ENCODE measurements at places on chromosomes 4 and X.

- DNase-seq: no peak
Measured at GRCh38 chrX:75096331-75096730, 59.8 kb downstream of the ABCB7 start.

GRCh38 chr4:158155656-158156356 is 17.0 kb downstream of the GASK1B start:
- no peak for DNase-seq

DNA sequence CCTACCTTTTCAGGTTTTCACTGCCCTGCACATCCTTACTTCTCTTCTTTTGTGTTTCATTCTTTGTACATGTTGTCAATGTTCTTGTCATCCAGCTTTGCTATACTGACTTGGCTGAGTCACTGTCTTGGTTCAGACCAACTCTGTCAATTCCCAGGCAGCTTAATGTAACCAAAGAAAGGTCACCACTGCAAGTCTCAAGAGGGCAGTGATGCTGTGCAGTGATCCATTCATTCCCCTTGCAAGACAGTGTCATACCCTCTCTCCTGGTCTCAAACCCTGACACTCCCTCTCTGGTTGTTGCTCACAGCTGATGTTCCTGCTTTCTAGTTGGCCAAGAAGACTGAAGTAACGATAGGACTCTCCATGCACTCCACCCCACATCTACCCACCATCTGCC is 17.5 kb downstream of the RAB39B start:
- no peak for DNase-seq

DNA sequence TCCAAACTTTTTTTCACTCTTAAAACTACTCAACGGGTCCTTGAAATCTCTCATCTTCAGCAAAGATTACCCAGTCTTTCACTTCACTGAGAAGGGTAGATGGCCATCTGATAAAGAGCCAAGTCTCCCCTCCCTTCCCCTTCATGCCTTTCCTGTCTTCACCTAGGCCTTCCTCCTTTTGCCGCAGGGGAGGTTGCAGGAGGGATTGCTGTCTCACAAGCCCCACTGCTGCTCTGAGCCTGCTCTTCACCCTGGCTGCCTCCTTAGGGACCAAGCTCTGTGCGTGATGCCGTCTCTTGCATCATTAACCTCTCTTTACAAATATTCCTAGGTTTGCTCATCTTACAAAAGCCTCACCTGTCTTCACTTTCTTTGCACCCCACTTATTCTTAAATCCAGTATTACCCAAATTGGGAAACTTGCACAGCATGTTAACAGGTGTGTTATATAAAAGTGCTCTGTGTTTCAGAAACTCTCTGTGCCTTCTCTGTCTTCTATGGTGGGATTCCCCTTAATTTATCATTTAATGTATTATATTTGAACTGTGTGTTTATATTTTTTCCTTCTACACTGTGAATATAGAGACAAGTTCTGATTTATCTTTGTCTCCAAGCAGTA is 3.8 kb downstream of the ZFX start:
- DNase-seq: no peak

DNA sequence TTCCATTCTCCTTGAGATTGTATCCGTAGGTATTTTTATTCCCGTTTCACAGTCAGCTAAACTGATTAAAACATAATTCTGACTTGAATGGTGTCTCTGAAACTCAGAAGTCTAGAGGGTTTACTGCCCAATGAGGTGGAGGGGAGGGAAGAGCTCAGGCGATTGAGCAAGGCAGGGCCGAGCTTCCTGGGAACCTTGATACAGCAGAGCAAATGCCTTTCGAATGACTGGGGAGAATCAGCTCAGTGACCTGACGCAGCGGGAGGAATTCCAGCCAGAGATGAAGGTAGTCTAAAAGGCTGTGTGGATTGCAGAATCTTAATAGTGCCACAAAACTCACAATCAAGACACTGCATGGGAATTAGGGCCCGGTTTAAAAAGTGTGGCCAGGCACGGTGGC is 233.6 kb downstream of the EVC2 start:
- DNase-seq: no peak

DNA sequence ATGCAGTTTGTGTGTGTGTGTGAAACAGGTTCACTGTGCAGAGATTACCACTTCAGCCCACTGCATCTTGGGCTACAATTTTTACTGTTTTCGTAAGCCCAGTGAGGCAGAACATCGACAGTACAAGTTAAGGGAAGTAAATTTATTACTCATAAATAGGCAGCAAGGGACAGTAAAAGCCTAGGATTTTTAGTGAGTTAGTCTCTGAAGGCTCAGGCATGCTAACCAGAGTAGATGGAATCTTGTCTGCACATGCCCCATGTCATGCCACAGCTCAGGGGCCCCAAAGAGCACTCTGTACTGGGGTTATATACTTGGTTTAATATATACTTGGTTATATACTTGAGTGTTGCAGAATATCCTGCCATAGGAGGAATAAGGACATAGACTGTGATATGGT is 825.7 kb downstream of the TECRL start:
- DNase-seq: no peak

DNA sequence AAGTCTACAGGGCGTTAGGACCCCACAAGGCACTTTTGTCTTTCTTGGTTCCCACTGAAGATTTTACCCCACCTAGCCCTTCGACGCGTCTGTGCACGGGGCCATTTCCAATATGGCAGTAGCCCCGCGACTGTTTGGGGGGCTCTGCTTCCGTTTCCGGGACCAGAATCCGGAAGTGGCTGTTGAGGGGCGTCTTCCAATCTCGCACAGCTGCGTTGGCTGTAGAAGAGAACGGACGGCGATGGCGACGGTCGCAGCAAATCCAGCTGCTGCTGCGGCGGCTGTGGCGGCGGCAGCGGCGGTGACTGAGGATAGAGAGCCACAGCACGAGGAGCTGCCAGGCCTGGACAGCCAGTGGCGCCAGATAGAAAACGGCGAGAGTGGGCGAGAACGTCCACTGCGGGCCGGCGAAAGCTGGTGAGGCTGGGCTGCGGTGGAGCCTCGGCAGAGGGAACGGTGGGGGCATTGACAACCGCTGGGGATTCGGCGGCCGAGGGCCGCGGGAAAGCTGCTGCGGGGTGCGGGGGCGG is at the start of gene USP11:
USP11 (plus strand) TSS at position 207 of the 530 bp plus-strand sequence; CDS start at position 242, 35 bp downstream.
- no peak for DNase-seq

GRCh38 chr4:152015597-152016302 is 254.9 kb upstream of the GATB start:
- no peak for DNase-seq

DNA sequence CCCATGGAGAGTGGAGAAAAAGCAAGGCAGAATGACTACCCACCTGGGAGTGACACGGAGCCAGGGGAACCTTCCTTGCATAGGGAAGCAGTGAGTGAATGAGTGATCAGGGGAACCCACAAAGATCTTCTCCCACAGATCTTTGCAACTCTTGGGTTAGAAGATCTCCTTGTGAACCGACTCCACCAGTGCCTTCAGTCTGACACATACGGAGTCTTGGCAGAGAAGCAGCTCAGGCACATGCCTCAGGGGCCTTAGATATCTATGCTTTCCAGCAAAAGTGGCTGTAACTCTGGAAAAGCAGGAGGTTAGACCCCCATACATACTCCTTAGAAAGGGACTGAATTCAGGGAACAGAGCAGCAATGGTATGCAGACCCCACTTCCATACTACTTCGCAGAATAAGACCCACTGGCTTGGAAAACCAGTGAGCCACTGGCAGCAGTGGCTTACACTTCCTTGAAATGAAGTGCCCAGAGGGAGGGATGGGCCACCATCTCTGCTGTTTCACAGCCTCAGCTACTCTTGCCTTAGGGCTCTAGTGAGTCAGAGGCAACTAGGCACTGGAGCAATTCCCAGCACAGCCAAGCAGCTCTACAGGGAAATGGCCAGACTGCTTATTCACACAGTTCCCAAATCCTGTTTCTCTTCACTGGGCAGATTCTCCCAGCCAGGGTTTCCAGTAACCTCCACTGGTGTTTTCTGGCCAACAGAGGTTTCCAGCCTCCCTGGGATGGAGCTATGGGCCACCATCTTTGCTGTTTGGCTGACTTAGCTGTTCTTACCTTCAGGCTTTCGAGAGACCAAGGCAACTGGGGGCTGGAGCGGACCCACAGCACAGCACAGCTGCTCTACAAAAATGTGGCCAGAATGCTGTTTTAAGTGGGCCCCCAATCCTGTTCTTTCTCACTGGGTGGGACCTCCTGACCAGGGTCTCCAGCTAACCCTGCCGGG is 82.8 kb upstream of the TCEAL2 start:
- no peak for DNase-seq

GRCh38 chr4:183164963-183165362 is 65.9 kb downstream of the WWC2 start:
- no peak for DNase-seq

DNA sequence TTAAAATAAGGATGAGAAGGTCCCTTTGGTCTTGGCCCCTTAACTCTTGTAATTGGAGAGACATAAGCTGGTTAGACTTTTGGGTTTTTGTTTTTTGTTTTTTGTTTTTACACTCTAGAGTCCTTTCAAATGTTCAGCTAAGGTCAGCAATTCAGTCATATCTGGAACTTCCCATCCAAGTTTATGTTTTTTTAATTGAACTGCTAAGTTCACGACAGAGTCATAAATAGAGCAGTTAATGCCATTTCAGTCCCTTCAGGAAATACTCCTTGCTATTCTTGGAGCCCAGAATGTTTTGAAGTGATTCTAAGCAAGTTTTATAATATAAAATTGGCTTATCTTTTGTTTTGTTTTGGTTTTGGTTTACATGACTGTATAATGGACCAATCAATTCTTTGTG is 329.4 kb upstream of the PABPC4L start:
- no peak for DNase-seq

- no peak for DNase-seq
Measured at GRCh38 chr4:3283483-3283882, 9.3 kb upstream of the RGS12 start.

- peak; percentile 26 for DNase-seq
Measured at GRCh38 chr4:17447675-17448298, 64.1 kb downstream of the QDPR start.

DNA sequence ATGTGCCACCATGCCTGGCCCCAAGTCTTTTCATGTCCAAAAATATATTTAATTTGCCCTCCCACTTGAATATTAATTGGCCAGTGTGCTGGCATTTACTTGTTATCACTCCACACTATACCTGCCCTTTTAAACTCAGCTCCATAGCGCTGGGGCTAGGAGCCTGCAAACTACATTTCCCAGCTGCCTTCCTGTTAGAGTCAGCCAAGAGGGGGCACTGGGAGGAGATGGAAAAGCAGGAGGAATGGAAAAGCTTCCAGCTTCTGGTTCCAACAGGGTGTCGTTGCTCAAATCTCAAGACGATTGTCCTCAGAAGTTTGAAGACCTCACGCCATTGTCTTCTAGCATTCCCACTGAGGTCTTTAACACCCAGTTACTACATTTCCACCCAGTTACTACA is 315.5 kb downstream of the BCOR start:
- DNase-seq: no peak

DNA sequence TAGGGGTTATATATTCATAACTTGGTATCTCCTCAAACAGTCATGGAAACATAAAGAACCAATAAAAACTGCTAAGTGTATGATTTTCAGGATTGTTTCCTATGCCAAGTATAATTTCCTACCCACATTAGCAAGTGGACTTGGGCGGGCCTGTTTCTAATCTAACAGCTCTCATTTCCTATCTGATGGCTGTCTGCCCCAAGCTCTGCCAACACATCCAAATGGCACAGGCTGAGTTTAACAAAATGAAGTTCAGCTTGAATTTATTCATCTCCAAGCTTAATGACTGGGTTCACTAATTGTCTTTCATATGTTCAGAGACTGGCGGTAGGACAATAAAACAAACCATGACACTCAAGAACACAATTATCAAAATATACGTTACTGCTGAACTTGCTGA is 55.5 kb upstream of the S100G start:
- no peak for DNase-seq

- DNase-seq: no peak
Measured at GRCh38 chr4:88009871-88010270, 2.4 kb downstream of the PKD2 start.

DNA sequence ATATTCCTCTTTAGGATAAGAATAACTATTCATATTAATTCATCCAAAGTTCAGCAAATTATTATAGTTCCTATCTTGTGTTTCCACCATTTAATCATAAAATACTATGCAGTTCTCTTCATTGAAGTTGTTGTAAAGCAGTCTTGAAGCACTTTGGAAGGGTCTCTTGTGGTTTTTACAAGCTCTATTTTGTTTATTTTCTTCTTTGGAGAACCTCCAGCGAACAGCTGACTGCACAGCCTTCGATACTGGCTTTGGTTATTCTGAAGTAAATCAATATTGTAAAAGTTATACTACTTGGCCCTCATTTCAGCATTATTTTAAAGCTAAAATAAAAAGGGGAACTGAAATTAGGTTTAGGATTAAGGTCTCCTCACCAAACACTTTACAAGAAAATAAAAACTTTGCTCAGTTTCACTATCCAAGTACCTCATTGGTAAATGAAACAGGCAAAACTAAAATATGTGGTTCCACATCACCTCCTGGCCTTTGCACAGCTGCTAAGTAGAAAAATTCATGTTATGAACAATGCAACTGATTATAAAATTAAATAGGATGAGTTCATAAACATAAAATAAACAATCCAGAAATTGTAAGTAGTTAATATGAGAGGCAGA is 1629.2 kb upstream of the ADGRL3 start:
- DNase-seq: no peak

DNA sequence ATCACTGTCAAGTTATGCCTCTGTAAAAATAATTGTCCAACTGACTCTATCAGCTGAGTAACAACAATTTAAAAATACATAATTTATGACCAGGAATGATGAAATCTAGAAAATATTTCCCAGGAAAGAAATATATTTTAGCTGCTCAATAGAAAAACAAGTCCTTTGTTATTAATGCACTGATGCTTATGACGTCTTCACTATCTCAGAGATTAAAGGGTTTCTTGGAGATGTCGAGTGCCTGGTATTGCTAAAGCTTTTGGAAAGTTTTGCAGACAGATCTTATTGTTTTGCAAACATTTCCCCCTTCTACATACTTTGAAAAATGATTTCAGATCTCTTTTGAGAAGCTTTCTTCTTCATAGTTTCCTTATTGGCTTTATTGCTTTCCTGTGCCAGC is 154.6 kb upstream of the RPS6KA3 start:
- DNase-seq: no peak

- DNase-seq: no peak
Measured at GRCh38 chrX:34716302-34716701, 59.2 kb upstream of the TMEM47 start.

GRCh38 chr4:152613351-152613750 is 66.4 kb downstream of the TMEM154 start:
- DNase-seq: no peak

- no peak for DNase-seq
Measured at GRCh38 chr4:141853091-141853764, 216.8 kb downstream of the IL15 start.

DNA sequence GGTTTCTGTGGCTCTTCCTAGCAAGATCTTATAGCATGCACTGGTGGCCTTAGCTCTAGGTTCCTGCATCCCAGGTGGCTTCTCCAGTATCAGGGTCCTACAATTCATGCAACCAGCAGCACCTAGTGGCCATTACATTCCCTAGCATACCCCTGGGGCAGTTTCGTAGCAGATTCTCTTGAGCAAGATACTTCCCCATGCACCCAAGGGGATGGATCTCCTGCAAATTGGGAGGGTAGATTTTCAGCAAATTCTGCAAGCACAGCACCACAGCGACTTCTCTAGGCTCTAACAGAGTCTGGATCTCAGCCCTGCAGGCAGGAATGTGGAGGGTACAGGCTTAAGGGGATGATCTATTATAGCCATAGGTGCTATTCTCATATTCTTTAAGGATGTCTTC is 13.1 kb upstream of the SLC9B1 start:
- no peak for DNase-seq

GRCh38 chr4:99817309-99817890 is 773 bp downstream of the DAPP1 start:
- DNase-seq: no peak

Measured in stimulated activated CD4-positive, alpha-beta T cell treated with anti-CD3 and anti-CD28 coated beads, Interleukin-2, amount 100 ng/mL, for 24 hours (primary cell).